ENCODE measurements at places on chromosomes 5 and 9.

DNA sequence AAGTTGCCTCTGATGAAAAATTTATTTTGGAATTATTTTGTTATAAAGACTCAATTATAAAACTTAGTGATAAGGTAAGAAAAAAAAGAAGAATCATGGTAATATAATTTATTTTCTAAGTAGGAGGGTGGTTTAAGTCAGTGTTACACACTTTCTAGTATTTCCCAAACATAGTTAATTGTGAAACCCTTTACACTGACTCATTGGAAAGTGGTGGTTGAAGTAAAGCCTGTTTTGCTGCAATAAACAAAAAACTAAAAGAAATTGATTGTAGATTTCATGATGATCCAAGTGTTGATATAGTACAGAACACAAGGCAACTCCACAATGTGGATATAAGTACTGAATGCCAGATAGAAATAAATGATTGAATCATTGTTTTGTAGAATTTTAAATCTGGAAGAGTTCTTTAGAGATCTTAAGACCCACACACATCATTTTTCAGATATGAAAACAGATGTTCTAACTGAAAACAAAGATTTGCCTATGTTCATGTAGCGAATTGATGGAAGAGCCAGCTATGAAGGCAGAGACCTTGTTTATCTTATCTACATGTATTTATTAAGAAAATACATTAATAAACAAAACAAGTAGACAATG lies 539.8 kb downstream of the PRELID2 start:
- no peak for DNase-seq

DNA sequence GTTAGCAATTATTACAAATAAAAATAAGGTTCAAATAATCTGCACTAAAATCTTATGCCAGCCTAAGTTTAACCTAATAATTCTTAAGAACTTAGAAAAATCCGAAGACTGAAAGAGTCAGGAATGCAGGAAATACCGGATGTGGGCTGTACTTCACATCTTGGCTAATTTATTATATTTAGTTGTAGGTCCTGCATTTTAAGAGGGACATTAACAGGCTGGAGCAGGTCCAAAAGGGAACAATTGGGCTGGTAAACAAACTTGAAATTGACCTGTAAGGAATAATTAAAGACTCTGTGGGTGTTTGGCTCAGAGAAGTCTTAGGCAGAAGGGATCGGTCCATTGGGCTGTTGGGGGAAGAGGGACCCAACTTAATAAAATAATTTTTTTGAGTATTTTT lies 18.4 kb downstream of the GLRA1 start:
- no peak for DNase-seq

DNA sequence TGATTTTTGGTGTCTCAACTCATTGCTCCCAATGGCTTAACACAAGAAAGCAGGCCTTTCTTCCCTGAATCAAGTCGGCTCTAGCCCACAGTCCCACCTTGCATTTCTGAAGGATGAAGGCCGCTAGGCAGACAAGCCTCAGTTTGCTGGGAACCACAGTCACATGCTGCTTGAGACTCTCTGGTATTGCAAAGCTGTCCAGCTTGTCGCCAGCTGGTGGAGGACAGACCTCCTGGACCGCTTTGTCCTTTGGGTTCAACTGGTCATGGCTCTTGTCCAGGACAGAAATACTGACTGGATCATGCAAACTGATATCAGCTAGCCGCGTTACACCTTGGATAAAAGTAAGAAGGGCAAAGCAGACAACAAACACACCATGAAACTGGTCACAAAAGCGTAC lies 23.1 kb downstream of the DDX31 start:
- DNase-seq = no peak

GRCh38 chr5:146919304-146919703 lies 40.7 kb upstream of the PPP2R2B start:
- DNase-seq = no peak

DNA sequence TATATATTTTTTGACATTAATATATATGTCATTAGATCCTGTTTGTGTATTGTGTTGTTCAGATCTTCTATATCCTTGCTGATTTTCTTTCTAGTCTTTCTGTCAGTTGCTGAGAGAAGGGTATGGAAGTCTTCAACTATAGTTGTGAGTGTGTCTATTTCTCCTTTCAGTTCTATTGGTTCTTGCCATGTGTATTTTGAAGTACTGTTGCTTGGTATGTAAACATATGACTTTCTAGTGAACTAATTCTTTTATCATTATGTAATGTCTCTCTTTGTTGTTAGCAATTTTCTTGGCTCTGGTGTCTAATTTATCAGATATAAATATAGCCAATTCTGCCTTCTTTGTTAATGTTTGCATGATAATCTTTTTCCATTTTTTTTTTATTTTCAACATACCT lies 84.3 kb upstream of the CAST start:
- no peak for DNase-seq

GRCh38 chr5:72651779-72652178 lies 144.6 kb upstream of the ZNF366 start:
- no peak for DNase-seq

DNA sequence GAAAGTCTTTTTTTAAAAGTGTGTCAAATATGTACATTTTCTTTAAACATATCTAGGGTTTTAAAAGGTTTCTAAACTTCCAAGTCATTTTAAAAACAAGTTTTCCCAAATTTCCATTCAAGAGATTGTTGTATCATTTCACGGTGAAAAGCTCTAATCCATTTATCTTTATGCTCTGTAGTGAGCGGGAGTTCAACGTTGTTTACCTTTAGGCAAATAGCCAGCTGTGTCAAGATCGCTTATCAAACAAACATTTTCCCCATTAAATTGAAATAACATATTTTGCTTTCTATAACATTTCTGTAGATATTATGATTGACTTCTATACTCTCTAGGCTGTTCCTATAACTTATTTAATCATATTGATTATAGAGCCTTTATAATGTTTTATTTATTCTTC lies 75.1 kb downstream of the CTSL start:
- DNase-seq = no peak

DNA sequence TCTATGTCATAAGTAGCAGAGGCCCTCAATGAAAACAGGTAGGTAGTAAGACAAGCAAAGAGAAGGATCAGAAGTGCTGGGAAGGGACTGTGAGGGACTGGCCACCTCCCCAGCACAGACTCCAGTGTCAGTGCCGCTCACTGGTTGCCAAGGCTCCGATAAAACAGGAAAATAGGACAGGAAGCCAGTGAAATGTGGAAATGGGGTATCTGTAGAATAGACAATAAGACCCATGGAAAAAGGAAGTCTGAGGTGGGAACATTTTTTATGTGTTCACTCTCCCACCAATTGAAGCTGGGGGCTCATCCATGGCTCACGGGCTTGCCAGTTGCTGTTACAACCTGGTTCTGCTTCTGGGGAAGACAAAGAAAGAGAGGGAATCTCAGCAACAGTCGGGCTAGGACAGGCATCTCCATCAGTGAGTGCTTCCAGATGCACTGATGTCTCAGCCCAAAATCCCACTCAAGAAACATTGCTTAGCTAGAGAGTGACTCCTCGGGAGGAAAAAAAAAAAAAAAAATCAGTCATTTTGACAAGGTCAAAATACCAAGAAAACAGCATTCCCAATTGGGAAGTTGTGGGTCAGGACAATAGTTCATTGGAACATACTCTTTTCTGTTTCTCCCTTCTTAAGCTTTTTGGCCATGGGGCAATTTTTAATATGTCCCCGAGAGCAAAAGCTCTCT lies 27.6 kb upstream of the NFIB start:
- DNase-seq = no peak

GRCh38 chr9:133499132-133499891 lies 20.4 kb upstream of the SLC2A6 start:
- no peak for DNase-seq

DNA sequence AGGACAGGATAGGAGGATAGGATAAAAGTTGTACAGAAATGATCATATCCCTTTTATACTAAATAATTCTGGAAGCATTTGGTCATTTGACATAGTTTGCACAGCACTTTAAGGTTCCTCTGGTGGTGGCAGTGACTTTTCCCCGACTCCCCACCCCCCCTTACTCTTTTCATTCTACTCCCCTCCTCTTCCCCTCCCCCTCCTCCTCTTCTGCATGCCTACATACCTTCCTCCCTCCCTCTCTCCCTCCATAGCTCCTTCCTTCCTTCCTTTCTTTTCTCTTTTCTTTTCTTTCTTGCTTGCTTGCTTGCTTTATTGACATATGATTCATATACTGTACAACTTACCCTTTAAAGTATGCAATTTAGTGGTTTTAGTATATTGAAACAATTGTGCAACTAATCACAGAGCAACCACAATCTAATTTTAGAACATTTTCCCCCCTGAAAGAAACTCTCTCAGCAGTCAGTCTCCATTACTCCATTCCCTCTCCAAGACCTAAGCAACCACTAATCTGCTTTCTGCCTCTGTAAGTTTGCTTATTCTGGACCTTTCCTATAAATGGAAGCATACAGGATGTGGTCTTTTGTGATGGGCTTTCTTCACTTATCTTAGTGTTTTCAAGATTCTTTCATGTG lies 159.0 kb downstream of the HACD4 start:
- peak; percentile 90 for DNase-seq

DNA sequence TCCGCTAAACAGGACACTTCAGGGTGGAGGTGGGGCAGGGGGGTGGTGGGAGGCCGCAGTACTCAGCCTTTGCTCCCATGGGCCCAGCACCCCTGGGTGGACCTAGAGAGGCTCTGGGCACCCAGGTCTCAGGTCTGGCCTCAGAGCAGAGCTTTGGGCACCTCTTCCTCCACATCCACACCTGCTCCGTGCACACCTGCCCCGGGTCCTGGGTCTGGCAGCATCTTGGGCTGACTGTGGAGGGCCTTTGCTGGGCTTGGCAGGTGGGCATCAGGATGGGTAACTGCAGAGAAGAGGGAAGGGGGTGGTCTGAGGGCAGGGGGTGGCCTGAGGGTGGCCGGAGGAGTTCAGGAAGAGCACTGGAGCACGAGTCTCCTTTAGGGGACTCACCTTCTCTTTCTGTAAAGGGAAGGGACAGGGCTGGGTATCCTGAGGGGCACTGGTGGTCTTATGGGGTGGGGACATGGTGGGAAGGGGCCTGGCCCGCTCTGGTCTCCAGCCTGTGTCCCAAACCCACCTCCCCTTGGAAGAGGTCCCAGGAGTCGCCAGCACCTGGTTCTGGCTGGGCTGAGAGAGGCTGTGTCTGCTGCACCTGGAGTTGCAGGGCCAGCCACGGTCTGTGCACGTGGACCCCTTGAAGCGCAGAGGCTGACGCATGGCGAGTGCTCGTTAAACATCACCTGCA lies 106.7 kb upstream of the IER5L start:
- no peak for DNase-seq
